ENCODE measurements at places on chromosomes 11 and 22. TPM values are rescaled to one million over a fixed set of nuclear protein-coding genes. Genes with fewer than 3 reads are reported as not detected.

GRCh38 chr11:95520369-95521132, 269.0 kb downstream of the FAM76B start:
- H3K4me1 ChIP-seq: no peaks in the 10 kb centered on the region
- no peaks in the 10 kb centered on the region for H3K27me3 ChIP-seq
- no peak overlapping the region for H3K4me3 ChIP-seq

DNA sequence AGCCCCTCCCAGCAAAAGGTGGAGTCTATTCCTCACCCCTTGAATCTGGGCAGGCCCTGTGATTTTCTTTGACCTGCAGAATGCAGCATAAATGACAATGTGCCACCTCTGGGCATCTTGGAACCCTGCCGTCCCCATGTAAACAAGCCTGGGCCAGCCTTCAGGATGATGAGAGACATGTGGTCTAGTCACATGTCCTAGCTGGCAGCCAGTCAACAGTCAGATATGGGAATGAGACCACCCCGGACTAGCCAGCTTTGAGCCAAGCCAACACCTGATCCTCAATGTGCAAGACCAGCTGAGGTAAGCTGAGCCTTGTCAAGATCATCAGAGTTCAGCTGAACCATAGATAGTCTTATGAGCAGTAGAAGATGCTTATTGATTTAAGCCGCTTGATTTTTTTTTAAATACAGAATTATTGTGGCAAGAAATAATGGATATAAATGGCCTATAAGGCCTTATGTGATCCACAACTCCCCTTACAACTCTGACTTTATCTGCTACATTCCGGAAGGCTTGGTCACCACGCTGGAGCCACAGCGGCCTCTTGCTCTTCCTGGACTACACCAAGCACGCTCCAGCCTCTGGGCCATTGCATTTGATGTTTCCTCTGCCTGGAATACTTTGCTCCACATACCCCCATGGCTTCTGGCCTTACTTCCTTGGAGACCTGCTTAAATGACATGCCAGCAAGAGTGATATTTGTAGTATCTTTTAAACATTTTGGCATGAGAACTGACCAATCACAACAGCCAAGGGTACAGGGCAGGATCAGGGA, 225.9 kb upstream of the SESN3 start:
- DNase-seq: no peak
- no peaks in the 10 kb centered on the region for H3K4me1 ChIP-seq
- no peak overlapping the region for H3K27ac ChIP-seq
- no peaks in the 10 kb centered on the region for H3K27me3 ChIP-seq

Gene MS4A3
- not detected for total RNA-seq

Gene POTEH
- not detected for total RNA-seq

DNA sequence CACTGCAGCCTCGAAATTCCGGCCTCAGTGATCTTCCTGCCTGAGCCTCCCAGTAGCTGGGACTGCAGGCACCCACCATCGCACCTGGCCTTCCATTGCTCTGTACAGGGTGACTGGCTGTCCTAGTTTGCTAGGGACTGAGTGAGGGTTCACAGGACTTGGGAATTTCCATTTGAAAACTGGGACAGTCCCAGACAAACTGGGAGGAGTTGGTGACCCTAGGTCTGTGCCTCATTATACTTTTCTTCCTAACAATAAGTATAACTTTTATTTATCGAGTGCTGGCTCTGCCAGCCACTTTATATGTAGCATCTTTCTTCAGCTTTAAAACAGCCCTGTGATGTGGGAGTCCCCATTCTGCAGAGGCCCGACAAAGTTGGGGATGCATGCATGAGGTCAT, 25.5 kb downstream of the TCP11L1 start:
- no peaks in the 10 kb centered on the region for H3K4me1 ChIP-seq
- H3K4me3 ChIP-seq: no peak overlapping the region
- no peak overlapping the region for H3K27ac ChIP-seq
- DNase-seq: no peak

GRCh38 chr22:20803696-20804324, 29.9 kb downstream of the SERPIND1 start:
- no peak overlapping the region for H3K27ac ChIP-seq
- H3K27me3 ChIP-seq: no peaks in the 10 kb centered on the region
- no peak overlapping the region for H3K4me3 ChIP-seq
- no peaks in the 10 kb centered on the region for H3K36me3 ChIP-seq
- no peak for DNase-seq

Gene RIMBP3B
- total RNA-seq: 0.18 TPM

Gene MS4A8
- not detected for total RNA-seq

- H3K36me3 ChIP-seq: no peaks in the 10 kb centered on the region
- no peaks in the 10 kb centered on the region for H3K27me3 ChIP-seq
- peak overlapping the region; percentile 32 for H3K27ac ChIP-seq
- no peak overlapping the region for H3K4me3 ChIP-seq
- 0 out of 2 replicates have a peak, but pooled peaks cover 14% of the 10 kb centered on the region for H3K4me1 ChIP-seq
Measured at GRCh38 chr11:87437844-87438223, 400.1 kb downstream of the TMEM135 start.

DNA sequence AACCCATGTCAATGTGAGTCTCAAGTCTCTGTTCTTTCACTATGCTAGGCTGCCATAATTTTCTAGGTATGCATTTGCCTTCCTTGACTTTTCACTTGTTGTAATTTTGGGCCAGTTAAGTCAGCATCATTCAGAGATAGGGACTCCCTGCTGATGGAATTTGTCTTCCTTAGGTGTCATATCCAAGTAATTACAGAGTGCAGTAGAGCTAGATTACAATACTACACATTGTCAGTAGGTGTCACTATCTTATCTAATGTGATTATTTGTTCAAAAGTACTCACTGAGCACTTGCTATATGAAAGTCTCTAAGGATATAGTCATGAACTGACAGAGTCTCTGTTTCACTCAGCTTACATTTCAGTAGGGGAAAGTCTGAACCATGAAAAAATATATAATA, 25.0 kb upstream of the SYN3 start:
- H3K27me3 ChIP-seq: peaks cover 33% of the 10 kb centered on the region
- no peaks in the 10 kb centered on the region for H3K4me1 ChIP-seq

DNA sequence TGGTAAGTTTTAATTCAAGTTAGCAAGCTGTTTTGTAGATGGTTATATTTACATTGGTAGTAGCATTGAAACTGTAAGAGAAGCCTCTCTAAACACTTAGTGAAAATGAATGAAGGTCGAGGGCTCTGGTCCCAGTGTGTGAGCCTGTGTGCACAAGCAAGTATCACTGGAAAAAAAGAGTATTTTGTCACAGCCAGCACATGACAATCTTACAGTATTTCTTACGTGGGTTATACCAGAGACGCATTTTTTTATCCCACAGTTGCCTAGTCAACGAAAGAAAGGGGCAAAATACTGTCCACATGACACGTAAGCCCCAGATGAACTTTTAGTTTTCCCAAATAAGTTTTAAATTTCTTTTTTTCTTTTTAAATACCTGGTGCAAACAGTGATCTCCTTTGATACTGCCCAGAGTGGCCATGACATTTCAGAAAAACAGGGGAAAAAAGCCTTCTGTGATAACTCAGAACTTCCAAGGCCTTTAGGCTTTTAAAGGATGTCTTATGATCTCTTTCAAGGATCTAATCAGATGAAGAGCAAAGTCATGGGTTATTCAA, 23.5 kb downstream of the RAB38 start:
- H3K4me3 ChIP-seq: no peak overlapping the region
- no peak for DNase-seq
- no peak overlapping the region for H3K27ac ChIP-seq
- no peaks in the 10 kb centered on the region for H3K27me3 ChIP-seq
- H3K36me3 ChIP-seq: peaks cover 8% of the 10 kb centered on the region

GRCh38 chr22:32079130-32080089, 36.3 kb downstream of the SLC5A1 start:
- H3K27me3 ChIP-seq: 0 out of 2 replicates have a peak, but pooled peaks cover 3% of the 10 kb centered on the region
- H3K36me3 ChIP-seq: no peaks in the 10 kb centered on the region
- H3K27ac ChIP-seq: 0 out of 2 replicates have a peak overlapping the region, but pooled peaks have one; percentile 10
- H3K4me1 ChIP-seq: peaks cover 11% of the 10 kb centered on the region
- H3K4me3 ChIP-seq: no peak overlapping the region

DNA sequence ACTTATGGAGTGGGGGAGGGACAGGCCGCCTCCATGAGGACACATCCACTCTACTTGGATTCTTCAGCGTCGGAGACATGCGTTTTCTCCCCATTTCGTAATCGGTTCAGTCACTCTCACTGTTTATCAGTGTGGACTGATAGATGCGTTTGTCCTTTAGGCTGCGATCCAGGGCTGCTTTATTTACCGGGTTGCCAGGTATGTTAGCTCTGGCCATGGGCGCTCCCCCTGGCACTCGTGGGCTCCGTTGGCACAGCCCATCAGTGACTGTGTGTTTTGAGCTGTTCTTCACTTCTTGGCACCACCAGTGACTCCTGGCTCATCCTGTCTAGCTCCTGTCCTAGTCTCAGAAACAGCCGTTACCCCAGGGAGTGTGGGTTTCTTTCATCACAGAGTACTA, 1203.3 kb downstream of the BRD1 start:
- H3K36me3 ChIP-seq: no peaks in the 10 kb centered on the region
- no peak for DNase-seq
- H3K27me3 ChIP-seq: peaks cover 66% of the 10 kb centered on the region

Gene CNGA4
- not detected for total RNA-seq

DNA sequence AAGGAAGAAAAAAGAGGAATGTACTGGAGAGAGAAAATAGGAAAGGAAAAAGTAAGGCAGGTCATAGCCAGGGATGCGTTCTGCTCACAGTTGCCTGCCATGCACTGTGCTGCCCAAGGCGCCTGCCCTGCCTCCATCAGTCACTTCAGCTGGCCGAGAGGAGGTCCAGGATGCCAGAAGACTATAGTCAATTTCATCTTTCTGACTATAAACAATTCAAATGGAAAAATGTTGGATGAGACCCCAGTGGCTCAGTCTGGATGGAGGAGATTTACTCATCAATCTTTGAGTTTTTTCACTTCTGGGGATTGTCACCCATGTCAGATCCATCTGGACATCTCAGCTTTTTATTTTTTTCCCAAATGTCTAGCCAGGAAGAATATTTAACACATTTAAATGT, 36.7 kb upstream of the CLMP start:
- H3K36me3 ChIP-seq: no peaks in the 10 kb centered on the region
- no peak for DNase-seq
- H3K27ac ChIP-seq: no peak overlapping the region
- no peaks in the 10 kb centered on the region for H3K27me3 ChIP-seq
- H3K4me3 ChIP-seq: no peak overlapping the region
- H3K4me1 ChIP-seq: no peaks in the 10 kb centered on the region

DNA sequence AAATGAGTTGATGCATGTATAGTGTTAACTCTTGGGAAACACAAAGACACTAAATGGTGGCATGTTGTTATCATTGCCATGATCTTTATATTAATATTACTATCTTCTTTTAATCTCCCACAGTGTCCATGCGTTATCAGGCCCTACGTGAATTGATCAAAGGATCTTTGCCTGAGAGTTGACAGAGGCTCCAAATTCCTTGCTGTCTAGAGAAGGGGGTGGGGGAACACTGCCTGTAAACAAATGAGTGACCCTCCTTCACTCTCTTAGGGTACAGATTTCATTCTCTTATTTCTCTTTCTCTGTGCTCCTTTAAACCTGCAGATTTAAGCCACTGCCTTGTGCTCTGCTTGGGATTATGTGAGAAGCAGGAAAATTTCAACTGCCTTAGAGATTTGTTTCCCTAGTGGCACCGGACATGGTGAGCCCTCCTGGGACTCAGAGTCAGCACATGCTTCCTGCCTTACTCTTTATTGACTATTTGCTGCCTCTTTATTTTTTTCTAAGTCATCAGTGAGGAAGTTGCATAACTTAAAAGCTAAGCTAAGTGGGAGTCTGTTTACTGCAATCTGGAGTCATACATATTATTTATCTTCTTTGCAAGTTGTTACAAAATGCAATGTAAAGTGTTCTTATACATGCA, 122.9 kb downstream of the MAML2 start:
- peaks cover 26% of the 10 kb centered on the region for H3K4me1 ChIP-seq
- H3K36me3 ChIP-seq: no peaks in the 10 kb centered on the region
- H3K4me3 ChIP-seq: no peak overlapping the region
- no peak overlapping the region for H3K27ac ChIP-seq

DNA sequence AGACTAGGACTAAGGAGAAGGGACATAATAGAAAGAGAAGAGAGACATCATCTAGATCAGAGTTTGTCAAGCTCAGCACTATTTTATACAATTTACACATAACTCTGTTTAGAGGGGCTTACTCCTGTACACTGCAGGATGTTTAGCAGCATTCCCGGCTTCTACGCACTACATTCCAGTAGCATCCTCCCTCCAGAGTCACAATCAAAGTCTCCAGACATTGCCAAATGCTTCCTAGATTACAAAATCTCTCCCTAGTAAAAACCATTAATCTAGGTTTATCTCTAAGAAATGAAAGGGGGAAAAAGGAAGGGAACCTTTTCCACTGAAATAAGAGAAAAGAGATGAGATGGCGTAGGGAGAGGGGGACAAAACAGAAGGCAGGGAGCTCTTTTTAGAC, 4.0 kb downstream of the USP28 start:
- no peak overlapping the region for H3K27ac ChIP-seq
- H3K27me3 ChIP-seq: no peaks in the 10 kb centered on the region
- H3K36me3 ChIP-seq: no peaks in the 10 kb centered on the region
- peaks cover 8% of the 10 kb centered on the region for H3K4me1 ChIP-seq
- DNase-seq: no peak

GRCh38 chr11:61023086-61023965, 51.8 kb downstream of the CD6 start:
- DNase-seq: no peak
- H3K27ac ChIP-seq: no peak overlapping the region
- peaks cover 63% of the 10 kb centered on the region for H3K27me3 ChIP-seq
- no peak overlapping the region for H3K4me3 ChIP-seq

Gene OR10D3
- total RNA-seq: not detected

DNA sequence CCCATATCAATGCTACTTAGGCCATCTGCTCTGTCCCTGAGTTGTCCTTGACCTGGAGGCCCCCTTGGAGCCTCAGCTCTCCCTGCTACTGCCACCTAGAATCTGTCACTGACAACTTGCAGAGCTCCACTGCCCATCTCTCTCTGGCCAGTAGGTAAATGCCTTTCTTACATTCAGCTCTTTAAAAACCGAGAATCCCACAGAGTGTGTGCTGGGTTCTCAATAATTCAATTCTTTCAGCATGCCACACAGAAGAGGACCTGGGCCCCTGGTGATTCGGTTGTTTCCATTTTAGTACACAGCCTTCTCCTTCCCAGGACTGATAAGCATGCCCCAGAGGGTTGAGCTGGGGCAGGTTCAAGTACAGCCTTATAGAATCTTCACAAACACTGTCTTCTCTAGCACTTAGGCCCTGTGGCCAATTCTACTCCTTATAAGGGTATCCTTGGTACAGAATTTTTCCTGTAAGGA, 22.0 kb upstream of the IPO7 start:
- H3K36me3 ChIP-seq: no peaks in the 10 kb centered on the region
- H3K4me1 ChIP-seq: peaks cover 39% of the 10 kb centered on the region
- peak overlapping the region; percentile 100 for H3K27ac ChIP-seq
- no peaks in the 10 kb centered on the region for H3K27me3 ChIP-seq
- no peak for DNase-seq

Gene TNNT3
- total RNA-seq: 0.60 TPM

Gene SAA2
- total RNA-seq: not detected

DNA sequence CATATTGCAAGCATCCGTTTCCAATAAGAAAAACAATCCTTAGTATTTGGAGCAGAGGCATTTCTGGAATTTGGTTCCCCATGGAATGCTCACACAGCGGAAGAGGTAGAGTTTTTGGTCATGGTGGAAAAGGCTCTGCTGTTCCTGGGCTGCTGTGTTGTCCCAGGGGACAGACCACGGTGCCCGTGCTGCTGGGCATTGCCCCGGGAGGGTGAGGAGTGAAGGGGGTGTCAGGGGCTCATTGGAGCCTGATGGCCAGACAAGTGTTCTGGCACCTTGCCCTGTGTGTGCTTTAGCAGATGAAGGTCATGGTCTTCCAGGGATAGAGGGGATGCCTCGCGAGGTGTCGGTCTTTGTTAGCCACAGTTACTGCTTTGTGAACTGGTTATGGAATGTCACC, 61.2 kb downstream of the MPPED1 start:
- no peak for DNase-seq
- no peaks in the 10 kb centered on the region for H3K4me1 ChIP-seq
- no peaks in the 10 kb centered on the region for H3K36me3 ChIP-seq
- H3K27ac ChIP-seq: no peak overlapping the region
